ENCODE measurements at places on chromosomes 1 and 21. TPM values are rescaled to one million over a fixed set of nuclear protein-coding genes. Genes with fewer than 3 reads are reported as not detected.

DNA sequence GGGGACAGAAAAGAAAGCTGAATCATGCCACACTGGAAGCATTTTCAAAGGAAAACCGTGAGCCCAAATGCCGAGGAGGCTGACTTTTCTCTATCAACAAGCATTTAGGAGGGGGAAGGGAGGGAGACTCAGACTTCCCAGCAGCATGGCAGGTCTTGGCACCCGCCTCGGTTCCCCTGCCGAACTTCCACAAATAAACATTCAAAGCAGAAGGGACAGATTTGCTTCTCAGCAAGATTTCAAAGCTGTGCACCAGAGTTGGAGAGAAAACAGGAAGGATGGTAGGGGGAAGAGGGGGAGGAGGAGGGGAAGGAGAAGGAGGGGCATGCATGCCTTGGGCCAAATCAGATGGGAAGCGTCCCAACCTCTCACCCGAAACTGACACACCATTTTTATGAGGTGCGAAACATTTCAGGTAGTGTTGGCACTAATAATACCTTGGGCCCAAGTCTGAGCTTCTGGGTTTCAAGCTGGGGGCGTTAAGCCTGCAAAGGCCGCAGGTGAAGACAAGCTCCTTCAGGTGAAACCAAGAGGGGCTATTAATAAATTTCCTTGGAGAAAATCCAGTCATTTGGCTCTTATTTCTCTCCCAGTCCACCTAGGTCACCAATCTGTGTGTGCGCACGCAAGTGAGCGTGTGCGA, 26.4 kb downstream of the ABCA4 start:
- DNase-seq, result no peak

The MAP7D1 gene
- 163 TPM for total RNA-seq

DNA sequence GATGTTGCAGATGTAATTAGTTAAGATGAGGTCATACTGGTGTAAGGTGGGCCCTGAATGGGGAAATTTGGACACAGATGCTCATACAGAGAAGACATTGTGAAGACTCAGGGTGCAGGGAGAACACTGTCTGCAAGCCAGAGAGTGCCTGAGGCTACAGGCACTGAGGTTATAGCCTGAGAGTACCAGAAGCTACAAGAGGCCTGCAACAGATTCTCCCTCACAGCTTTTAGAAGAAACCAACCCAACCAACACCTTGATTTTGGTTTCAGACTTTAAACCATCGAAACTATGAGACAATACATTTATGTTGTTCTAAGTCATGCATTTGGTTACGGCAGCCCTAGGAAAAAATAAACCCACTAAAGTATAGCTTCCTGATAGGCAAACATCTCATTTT, 321.7 kb upstream of the USP25 start:
- DNase-seq, result no peak

DNA sequence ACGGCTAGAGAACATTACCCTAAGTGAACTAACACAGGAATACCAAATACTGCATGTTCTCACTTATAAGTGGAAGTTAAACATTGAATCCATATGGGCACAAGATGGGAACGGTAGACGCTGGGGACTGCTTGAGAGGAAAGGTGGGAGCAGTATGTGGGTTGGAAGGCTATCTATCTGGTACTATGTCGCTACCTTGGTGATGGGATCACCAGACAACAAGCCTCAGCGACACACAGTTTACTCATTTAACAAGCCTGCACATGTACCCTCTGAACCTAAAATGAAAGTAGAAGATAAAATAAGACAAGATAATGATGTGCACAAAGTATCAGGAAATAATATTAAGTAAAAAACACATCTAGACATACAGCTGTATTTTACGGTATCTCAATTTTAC, 819 bp downstream of the PYHIN1 start:
- no peak for DNase-seq

The ADAMTS4 gene
- total RNA-seq, result 0.28 TPM

DNA sequence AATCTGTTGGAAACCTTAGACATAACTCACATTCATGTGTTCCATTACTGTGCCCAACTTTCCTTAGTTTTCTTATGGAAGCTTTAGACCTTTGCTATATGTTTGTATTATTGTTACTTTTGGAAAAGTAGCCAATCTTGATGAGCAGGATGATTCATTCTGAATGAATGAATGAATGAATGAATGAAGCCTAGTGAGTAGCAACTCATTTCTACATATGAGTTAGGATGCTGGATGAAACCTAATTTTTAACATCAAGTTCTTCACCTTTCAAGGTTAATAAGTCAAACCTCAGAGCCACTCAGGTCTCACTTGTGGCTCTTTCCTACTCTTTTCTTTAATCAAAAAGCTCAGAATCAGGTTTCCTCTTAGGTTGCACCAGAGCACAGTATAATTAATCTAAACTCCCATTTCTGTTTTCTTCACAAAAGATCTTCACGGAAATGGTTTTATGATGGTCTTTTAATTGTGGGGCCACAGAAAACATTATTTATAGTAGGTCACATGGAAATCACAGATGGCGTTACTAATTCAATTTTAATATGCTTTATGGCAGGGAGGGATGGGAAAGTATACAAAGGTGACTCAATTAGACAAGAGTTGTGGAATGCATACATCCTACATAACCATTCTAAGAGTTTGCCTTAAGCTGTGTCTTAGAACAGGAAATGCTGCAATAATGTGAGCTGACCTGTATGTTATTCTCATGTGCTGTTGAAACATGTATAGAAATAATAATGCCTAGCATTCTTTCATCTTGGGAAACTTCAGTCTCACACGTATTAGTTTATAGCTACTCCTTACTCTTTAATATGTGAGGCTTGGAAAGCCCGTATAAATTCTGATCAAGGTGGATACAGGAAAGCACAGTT, 4.5 kb upstream of the DDX59 start:
- no peak for DNase-seq

DNA sequence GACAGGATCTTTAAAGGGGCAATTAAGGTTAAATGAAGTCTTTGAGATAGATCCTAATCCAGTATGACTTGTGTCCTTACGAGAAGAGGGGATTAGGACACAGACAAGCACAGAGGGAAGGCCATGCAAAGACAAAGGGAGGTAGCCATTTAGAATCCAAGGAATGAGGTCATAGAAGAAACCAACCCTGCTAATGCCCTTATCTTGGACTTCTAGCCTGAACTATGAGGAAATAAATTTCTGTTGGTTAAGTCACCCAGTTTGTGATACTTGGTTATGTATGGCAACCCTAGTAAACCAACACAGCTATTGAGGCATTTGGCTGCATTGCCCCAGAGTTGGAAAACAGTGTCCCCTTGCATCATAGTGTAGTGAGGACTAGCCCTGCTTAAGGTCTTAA, 121.3 kb downstream of the MAST2 start:
- no peak for DNase-seq

DNA sequence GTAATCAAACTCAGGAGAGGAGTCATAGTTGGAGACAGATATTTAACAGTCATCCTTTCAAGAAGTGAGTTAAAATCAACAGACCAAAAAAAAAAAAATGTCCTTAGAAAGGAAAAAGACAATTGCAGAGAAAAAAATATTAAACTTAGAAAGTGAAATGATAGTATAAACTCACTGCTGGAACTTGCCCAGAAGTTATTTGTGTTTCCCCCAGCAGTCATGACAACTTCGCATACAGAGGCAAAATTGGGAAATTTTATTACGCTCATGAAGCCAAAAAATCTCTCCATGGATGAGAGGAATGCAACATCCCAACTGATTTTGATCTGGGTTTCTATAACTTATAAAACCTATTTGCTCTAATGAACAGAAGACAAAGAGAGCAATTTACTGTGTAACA, 198.2 kb downstream of the LRRC7 start:
- no peak for DNase-seq

The ERG gene
- total RNA-seq, result not detected

Data from CD4-positive, alpha-beta T cell (primary cell).